Activated T-cell treated with anti-CD3 and anti-CD28 coated beads, Interleukin-2, amount 50 U/mL, for 72 hours (primary cell): ENCODE measurements at places on chromosomes 12 and 14. TPM values are rescaled to one million over a fixed set of nuclear protein-coding genes. Genes with fewer than 3 reads are reported as not detected.

GRCh38 chr12:26269562-26270284 is 74.3 kb downstream of the SSPN start:
- no peaks in the 10 kb centered on the region for H3K27me3 ChIP-seq
- no peak overlapping the region for H3K27ac ChIP-seq
- H3K4me3 ChIP-seq, result no peak overlapping the region
- DNase-seq, result no peak
- H3K4me1 ChIP-seq, result peaks cover 24% of the 10 kb centered on the region

GRCh38 chr12:64236549-64236948 is 14.5 kb upstream of the KICS2 start:
- H3K27me3 ChIP-seq, result peaks cover 13% of the 10 kb centered on the region
- no peaks in the 10 kb centered on the region for H3K36me3 ChIP-seq
- no peak for DNase-seq
- H3K27ac ChIP-seq, result no peak overlapping the region
- no peak overlapping the region for H3K4me3 ChIP-seq

DNA sequence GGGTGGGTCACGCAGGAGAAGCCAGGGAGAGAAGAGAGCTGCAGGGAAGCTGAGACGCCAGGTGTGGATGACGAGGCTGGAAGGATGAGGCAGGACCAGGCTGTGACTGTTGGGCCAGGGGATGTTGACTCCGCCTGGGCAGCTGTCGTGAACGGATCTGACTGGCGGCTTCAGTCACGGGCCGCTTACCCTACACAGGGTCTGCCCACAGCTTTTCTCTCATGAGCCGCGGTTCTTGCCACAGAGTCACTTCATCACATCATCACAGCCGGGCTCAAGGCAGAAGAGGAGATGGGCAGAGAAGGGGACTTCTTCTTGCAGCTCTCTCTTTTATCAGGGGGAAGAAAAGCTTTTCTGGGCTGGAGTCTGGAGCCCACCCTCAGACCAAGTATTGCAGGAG is 7.7 kb downstream of the CLBA1 start:
- no peak overlapping the region for H3K4me3 ChIP-seq
- DNase-seq, result no peak
- no peak overlapping the region for H3K27ac ChIP-seq
- H3K4me1 ChIP-seq, result no peaks in the 10 kb centered on the region

GRCh38 chr12:16020031-16020430 is 108.9 kb downstream of the DERA start:
- peaks cover 15% of the 10 kb centered on the region for H3K36me3 ChIP-seq
- H3K27ac ChIP-seq, result no peak overlapping the region
- no peaks in the 10 kb centered on the region for H3K4me1 ChIP-seq
- H3K27me3 ChIP-seq, result no peaks in the 10 kb centered on the region

DNA sequence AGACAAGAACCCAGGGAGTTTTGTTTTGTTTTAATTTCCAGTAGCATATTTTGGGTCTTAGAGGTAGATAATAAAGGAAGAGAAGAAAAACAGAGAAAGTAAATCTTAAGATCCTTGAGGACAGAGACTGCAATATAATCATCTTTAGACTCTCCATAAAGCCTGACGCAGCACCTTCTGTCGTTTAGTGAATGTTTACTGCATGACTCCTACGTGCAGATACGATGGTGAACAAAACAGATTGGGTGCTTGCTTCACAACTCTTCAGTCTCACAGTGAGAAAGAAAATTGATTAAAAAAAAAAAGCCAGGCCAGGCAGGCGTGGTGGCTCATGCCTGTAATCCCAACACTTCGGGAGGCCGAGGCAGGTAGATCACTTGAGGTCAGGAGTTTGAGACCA is 86.9 kb downstream of the STON2 start:
- H3K27me3 ChIP-seq, result no peaks in the 10 kb centered on the region
- no peak overlapping the region for H3K27ac ChIP-seq
- no peaks in the 10 kb centered on the region for H3K36me3 ChIP-seq
- no peak overlapping the region for H3K4me3 ChIP-seq
- no peaks in the 10 kb centered on the region for H3K4me1 ChIP-seq
- no peak for DNase-seq

DNA sequence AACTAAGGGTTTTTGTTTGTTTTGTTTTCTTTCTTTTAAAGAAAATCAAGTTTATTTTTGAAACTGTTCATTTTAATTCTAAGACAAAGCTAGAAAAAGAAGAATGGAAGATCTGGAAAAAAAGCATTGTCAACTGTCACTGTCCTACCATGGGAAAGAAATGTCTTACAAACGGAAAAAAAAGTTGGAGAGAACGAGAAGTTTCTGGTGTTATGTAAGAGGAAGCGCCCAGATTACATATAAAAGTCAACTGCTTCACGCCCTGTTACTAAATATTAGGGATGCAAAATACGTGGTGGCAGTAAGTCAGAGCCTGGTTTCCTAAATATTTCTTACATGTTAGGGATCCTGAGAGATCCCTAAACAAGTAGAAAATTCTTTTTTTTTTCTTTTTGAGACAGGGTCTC is 14.3 kb upstream of the FBXL14 start:
- no peak for DNase-seq
- H3K27ac ChIP-seq, result no peak overlapping the region
- H3K4me3 ChIP-seq, result no peak overlapping the region
- no peaks in the 10 kb centered on the region for H3K36me3 ChIP-seq
- H3K4me1 ChIP-seq, result peaks cover 33% of the 10 kb centered on the region

- H3K4me3 ChIP-seq, result no peak overlapping the region
- peaks cover 3% of the 10 kb centered on the region for H3K36me3 ChIP-seq
- H3K27ac ChIP-seq, result peak overlapping the region; percentile 24
- no peak for DNase-seq
- no peaks in the 10 kb centered on the region for H3K4me1 ChIP-seq
Observed at GRCh38 chr12:28463396-28463795, 273.1 kb downstream of the CCDC91 start.

DNA sequence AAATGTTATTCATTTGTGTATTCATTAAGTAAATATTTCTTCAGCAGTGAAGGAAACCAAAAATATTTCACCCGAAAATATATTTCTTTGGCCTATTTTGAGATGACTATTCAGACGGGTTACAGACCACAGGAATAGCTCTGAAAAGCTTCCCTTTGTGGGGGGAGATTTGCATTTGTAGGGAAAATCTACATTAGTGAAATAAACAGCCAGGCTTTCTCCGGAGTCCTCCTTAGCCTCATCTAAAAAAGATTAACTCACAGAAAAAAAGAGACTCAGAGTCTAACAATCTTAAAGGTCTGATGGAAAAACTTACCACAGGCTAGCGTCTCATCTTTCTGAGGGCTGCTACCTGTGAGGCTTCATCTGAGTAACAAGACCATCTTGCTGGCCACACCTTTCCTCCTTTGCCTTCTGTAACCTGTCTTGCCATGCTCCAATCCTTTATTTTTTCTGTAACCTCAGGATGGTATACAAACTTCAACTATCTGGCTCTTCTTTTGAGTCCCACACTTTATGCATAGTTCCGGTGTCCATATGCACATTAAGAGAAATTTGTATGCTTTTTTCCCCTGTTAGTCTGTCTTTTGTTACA is 100.7 kb downstream of the CNTN1 start:
- H3K4me3 ChIP-seq, result no peak overlapping the region
- H3K36me3 ChIP-seq, result no peaks in the 10 kb centered on the region
- H3K27ac ChIP-seq, result no peak overlapping the region
- no peak for DNase-seq
- no peaks in the 10 kb centered on the region for H3K27me3 ChIP-seq

DNA sequence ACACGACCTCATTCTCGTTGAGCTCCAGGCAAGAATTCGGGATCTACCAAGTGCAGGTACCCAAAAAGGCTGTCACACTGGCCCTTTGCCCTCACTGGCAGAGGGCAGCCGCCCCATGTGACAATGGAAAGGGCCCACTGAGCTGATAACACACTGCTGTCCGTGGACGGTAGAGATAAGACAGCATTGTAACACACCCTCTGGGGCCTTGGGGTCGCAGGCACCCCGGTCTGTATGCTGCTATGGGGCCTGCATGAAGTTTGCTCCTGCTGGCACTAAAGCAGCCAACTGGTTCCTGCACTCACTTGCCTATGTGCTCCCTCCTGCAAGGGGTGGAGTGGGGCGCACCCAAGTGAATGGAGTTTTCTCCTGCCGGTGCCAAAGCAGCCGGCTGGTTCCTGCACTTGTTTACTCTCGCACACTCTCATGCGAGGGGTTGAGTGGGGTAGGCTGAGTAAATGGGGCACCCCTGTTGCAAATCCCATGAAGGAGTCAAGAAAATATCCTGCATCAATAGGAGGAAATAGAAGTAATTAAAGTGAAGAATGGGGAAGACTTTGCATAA is 477.9 kb downstream of the ATP23 start:
- no peak overlapping the region for H3K27ac ChIP-seq
- H3K27me3 ChIP-seq, result peaks cover 37% of the 10 kb centered on the region
- peaks cover 10% of the 10 kb centered on the region for H3K4me1 ChIP-seq
- no peaks in the 10 kb centered on the region for H3K36me3 ChIP-seq
- DNase-seq, result no peak

GRCh38 chr12:53965281-53966084 is 7.4 kb upstream of the HOXC11 start:
- H3K36me3 ChIP-seq, result no peaks in the 10 kb centered on the region
- H3K27me3 ChIP-seq, result peaks cover 92% of the 10 kb centered on the region
- H3K4me1 ChIP-seq, result peaks cover 36% of the 10 kb centered on the region
- DNase-seq, result no peak

DNA sequence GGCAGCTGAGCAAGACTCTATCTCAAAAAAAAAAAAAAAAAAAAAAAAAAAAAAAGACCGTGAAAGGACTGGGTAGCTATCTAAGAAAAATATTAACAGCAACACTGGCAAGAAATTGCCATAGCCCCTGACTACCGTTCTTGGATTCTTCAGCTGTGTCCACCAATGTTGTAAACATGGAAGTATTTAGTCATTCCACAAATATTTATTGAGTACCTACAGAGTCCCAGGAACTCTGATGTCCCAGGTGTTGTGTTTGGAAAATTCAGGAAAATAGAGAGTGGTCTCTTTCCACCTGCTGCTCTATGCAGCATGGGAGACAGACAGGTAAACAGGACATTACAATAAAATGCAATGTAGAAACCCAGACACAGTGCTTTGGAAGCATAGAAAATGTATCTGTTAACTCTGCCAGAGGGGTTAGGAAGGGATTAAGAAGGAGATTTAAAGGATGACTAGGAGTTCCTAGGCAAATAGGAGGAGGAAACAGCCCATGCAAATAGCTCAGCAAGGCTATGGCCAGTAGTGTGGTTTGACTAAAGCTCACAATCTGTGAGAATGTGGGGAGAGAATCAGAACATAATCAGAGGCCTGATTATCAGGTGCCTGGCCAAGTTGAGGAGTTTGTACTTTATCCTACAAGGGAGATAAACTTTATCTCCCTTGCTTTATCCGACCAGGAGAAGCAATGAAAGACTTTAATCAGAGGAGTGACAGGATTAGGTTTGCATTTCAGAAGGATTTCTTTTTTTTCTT is 2.1 kb upstream of the DLST start:
- H3K27me3 ChIP-seq, result no peaks in the 10 kb centered on the region
- peaks cover 67% of the 10 kb centered on the region for H3K4me1 ChIP-seq
- DNase-seq, result no peak

- H3K27ac ChIP-seq, result no peak overlapping the region
- DNase-seq, result no peak
- no peaks in the 10 kb centered on the region for H3K4me1 ChIP-seq
- H3K27me3 ChIP-seq, result no peaks in the 10 kb centered on the region
Observed at GRCh38 chr12:85617307-85618091, 218.7 kb downstream of the RASSF9 start.

DNA sequence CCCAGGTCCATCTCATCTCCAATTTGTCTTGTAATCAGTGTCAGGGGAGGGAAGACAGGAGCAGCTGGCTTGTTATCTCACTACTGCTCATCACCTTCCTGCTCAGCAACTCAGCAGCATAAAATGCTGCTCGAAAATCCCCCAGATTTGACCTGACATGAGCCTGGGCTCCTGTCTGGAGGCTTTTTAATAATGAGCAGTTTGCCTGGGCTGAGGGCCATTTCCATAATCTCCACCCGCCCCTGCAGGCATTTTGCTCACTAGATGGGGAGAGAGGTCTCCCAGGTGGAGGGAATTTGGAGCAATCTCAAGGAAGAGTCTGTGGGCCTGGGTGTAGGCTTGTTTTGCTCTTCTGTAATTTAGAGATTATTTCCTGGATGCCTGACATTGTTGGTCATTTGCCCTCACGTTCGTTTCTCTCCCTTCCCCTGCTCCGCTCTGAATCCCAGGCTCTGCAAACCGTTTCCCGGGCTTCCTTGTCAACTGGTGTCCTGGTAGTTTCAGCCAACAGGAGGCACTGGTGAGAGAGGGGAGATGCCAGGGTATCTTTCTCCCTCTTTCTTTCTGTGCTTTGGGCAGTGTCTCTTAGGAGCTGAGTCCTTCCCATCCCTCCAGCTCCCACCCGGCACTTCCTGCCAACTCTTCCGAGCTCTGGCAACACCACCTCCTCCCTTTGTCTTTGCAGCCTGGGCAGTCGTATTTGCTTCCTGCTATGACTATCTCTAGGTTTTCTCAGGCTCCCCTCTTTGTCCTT is 299.2 kb downstream of the GLT1D1 start:
- H3K4me3 ChIP-seq, result no peak overlapping the region
- no peak for DNase-seq
- no peaks in the 10 kb centered on the region for H3K27me3 ChIP-seq
- no peaks in the 10 kb centered on the region for H3K4me1 ChIP-seq
- no peak overlapping the region for H3K27ac ChIP-seq

- H3K4me1 ChIP-seq, result peaks cover 37% of the 10 kb centered on the region
- H3K4me3 ChIP-seq, result peak overlapping the region; percentile 16
- H3K36me3 ChIP-seq, result peaks cover 2% of the 10 kb centered on the region
- H3K27me3 ChIP-seq, result no peaks in the 10 kb centered on the region
Observed at GRCh38 chr14:68807148-68807600, 14.3 kb upstream of the ZFP36L1 start.

Gene TMEM263
- total RNA-seq, result 39.7 TPM

Gene ITGA7
- total RNA-seq, result 6.6 TPM

Gene LRTM2
- not detected for total RNA-seq

Gene RHNO1
- total RNA-seq, result 68.2 TPM

Gene NDUFA12
- total RNA-seq, result 142 TPM

Gene AMN
- total RNA-seq, result 3.9 TPM

Gene IQSEC3
- 0.10 TPM for total RNA-seq

Gene ISM2
- total RNA-seq, result not detected

Gene CHGA
- total RNA-seq, result not detected

Gene OAS2
- total RNA-seq, result 80.2 TPM

Gene NELL2
- 66.0 TPM for total RNA-seq

Gene OR4E2
- total RNA-seq, result not detected
